Natural killer cell (primary cell): ENCODE measurements at places on chromosomes 3 and 15.

GRCh38 chr3:157418104-157418503, 18.5 kb upstream of the PTX3 start:
- no peak for DNase-seq

DNA sequence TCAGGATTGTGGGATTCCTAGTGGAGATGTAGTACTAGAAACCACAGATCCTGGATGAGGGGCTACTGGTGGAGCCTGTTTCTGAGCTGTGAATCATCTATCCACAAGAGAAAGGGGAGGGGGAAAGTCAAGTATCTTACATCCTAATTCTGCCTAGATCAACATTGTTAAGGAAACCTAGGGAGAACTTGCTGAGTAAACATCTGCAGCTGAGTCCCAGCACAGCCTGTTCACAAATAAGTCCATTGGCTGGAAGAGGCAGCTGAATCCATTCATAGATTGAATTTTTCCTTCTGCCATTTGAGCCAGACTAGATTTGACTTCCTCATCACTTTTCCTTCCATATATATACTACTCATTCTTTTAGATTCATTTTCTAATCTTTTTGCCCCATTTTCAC, 460.5 kb downstream of the TUSC7 start:
- no peak for DNase-seq

- no peak for DNase-seq
Measured at GRCh38 chr3:178655488-178655887, 119.3 kb downstream of the KCNMB2 start.

- peak; percentile 52 for DNase-seq
Measured at GRCh38 chr3:51637941-51638471, 33.0 kb upstream of the TEX264 start.

GRCh38 chr3:16329826-16330129, 64.8 kb downstream of the OXNAD1 start:
- no peak for DNase-seq

DNA sequence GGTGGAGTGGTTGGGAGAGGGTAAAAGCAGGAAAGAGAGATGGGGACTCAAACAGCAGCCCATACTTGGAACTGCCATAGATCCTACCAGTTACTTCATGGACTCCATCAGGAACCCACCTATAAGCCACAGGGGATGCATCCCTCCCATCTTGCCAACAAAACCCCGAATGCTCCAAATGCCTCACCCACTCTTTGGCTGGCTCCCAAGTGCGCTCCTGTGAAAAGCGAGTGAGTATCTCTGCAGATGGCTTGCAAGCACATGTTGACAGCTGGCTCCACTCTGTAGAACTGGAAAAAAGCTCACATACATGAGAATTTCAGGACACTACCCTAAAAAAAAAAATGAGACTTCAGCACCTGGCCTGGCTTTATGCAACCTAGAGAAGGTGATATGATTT, 151.0 kb downstream of the UBE3A start:
- no peak for DNase-seq

DNA sequence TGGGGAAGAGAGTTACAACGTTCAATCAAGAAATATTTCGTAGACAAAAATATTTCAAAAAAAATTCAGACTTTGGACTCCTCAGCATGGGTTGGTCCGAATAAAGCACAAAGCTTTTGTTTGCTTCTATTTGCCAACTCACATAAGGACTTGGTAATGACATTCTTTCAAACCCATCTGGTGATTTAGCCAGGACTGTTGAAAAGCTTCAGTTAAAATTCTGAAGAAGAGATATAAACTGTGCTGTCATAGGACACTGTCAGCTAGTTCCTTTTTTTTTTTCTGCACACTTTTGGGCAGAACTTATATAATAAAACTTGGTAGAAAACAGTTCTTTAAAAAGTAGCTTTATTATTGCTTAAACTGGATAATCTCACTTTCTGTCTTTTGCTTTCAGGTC, 660.8 kb upstream of the SGO1 start:
- no peak for DNase-seq

- DNase-seq = no peak
Measured at GRCh38 chr15:89556413-89557262, 18.6 kb upstream of the TICRR start.

- no peak for DNase-seq
Measured at GRCh38 chr3:71497367-71497897, 86.1 kb downstream of the FOXP1 start.

DNA sequence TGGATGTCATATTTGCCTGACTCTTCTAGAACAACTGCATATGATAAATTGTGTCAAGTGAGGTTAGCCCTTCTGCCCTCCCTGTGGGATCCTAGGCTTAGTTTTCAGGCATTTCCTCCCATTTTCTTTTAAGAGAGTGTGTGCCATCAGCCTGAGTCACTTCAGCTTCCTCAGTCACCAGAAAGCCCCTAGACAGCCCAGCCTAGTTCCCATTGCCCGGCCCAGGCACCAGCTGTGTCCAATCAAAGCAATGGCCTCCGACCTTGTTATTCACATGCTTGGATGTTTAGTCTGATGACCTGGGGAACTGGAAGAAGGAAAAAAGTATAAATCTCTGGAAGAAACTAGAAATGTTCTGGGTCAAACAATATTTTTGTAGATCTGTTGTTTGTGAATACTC, 221.9 kb upstream of the LRIG1 start:
- no peak for DNase-seq

DNA sequence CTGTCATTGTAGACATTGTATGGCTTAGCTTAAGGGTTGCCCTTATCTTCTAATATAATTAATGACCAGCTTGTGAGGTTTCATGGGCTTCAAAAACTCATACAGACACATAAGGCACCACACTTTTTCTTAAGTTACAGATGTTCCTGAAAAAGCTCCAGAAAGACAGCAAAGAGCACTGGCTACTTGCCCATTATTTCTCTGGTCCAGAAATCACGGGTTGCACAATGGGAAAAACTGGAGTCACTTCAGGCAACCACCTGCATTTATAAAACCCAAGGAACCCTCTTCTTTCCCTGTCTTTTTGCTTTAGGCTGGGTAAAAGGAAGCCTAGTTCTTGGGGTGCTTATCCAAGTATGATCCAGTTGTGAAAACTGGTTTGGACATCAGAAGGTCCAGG, 2.3 kb upstream of the COL6A6 start:
- no peak for DNase-seq

- DNase-seq = peak; percentile 22
Measured at GRCh38 chr15:99249270-99249841, at the start of gene TTC23. TSS of gene TTC23 (minus strand) at chr15:99249581. CDS start at chr15:99228712, 20,869 bp downstream.

DNA sequence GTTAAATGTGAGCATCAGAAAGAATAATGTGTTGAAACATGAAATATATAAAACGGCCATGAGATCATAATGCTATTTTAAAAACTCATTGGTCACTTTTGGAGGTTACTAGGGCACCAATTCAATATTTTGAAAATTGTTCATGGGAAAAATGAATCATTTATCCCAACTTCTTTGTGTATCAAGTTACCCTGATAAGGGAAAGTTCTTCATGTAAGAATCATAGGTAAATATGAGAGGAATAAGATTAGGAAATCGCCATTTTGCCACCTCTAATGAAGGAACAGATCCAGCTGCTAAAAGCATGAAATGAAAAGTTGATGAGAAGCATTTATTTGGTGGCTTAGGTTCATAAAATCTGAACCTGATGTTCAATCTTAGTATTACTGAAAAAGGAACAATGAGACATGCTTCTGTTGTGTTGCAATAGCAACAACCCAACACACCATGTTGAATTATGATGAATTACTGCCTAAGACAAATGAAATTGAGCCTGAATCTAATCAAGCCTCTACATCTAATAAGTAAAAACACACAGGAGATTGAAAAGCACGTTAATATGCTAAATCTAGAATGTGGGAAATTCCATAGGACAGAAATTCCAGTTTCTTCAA, 32.5 kb downstream of the ABHD5 start:
- no peak for DNase-seq

- DNase-seq = no peak
Measured at GRCh38 chr15:60110909-60111308, 106.8 kb downstream of the FOXB1 start.

DNA sequence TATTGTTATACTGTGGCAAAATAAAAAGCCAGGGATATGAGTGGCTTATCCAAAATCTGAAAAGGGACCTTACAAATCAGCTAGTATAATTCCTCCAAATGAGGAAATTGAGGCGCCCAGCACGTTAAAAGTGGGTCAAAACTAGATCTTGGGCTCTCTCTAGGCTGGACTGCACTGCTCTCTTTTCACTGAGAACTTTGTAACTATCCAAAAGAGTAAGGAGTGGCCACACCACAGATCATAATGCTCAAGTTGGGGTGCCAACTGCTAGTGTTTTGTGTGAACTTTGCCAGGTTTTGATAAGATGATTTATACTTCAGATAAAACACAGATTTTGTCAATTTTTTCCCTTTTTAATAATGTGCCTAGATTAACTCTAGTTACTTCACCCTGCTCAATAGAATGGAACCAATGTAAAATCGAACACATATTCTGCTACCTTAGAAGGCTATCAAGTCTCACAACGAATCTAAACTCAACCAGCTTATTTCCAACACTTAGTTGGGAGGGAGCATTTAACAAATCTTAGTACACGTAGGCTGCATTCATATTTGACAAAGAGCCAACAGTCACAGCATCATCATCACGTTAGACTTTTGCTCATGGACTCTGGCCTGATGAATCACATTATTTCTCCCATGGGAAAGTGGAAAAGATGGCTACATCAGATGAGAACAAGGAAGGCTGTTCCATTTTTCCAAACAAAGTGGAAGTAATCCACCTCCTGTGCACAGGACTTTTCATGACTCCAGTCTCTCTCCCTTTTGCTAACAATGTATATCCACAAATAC, 64.4 kb downstream of the ABI3BP start:
- DNase-seq = no peak

DNA sequence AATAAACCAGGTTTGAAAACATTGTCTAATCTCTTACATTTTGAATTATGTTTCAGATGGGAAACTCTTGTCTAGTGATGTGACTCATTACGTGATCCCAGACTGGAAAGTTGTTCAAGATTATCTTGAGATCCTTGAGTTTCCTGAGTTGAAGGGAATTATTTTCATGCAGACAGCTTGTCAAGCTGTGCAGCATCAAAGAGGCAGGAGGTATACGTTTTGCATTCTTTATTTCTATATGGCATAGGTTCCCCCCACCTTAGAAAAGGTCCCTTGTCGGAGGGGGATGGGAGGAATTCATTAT, 1.5 kb downstream of the DIS3L start:
- DNase-seq = no peak

- no peak for DNase-seq
Measured at GRCh38 chr3:123478314-123478713, 29.4 kb upstream of the ADCY5 start.

GRCh38 chr3:127467391-127467790, 123.1 kb downstream of the TPRA1 start:
- no peak for DNase-seq

DNA sequence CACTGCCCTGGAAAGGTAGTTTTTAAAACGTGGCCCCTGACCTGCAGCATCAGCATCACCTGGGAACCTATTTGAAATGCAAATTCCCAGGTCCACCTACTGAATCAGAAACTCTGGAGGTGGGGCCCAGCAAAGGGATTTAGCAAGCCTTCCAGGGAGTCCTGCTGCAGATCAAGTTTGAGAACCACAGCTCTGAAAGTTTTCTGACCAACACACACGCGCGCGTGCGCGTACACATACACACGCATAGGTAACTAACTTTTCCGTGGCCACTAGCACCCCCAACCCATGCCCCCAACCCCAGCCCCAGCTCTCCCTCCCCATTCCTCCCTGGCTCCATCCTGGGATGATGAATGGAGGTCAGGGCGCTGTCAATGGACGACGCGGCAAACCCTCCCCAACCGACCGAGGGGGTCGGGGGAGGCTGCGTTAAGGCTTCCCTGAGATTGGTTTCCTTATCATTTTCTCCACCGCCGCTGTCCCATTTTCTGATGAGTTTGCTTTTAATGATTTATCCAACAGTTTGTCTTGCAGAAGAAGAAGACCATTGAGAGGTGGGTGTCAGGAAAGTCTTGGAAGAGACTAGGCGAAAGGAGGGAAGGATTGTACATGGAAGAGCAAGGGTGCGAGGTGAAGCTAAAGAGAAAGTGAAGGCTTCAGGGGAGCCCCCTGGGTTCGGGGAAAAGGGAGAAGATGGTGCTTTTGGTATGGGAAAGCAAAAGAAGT, 590 bp upstream of the BOC start:
- no peak for DNase-seq

DNA sequence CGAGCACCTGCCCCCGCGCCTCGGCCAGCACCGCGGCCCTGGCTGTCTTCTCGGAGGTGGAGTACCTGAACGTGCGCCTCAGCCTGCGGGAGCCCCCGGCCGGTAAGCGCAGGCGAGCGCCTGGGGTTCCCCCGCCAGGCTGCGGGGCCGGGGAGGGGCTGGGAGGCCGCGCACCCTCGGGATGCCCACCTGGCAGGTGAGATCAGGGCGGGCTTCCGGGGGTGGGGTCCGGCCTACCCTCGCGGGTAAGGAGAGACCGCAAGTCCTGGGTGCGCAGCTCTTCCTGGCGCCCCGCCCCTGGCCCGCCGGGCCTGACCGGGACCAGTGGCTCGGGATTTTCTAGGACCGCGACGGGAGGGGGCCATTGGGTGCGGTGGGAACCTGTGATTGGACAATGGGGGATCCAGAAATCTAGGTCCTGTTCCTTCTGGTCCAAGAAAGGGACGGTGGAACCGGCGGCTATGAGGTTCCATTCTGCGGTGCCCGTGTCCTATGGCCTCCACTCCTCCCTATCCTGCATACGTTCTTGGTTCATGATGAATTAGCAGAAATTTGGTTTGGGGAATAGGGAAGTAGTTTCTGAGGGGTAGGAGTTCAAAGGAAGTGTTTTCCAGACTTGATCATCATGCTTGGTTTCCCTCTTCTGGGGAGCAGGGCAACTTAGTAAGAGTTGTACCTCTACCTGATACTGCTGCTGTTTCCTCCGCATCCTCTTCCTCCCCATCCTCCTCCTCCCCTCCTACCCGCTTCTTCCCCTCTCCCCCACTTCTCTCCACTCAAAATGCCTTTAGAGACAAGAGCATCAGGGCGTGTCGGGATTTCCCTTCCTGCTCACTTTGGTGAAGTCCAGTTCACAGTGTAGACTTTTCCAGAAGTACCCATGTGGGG, 808 bp downstream of the ARRDC4 start:
- peak; percentile 26 for DNase-seq

DNA sequence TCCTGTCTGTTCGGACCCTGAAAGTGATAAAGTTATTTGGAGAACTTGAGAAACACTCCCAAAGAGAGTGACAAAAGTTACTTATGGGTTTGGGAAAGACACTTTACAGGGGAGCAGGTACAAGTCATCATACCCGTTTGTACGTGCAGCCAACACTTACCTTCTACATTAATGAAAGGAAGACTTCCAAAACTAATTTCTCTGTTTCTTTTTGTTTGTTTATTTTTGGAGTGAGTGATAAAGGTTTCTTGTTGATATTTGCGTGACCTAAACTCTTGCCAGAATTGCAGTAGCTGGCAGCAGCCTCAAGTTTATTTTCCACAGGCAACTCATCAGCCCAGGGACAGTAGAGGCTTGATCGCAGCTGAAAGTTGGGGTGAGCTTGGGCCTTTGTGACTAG, 8.4 kb downstream of the ABHD2 start:
- DNase-seq = no peak

DNA sequence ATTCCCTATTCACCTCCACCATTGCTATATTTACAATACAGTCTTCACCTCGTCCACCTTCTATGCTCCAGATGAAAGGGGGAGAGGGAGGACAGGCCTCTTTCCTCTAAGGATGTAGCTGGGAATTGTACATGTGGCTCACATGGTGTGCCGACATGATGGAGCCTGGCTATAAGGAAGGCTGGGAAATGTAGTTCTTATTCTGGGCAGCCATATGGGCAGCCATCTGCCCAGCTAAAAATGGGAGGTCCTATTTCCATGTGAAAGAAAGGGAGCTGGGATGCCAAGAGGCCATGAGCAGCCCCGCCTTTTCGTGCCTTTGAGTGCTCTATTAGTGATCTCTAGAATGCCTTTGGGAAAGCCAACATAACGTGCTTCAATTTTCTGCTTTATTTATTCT, 27.1 kb upstream of the MGLL start:
- no peak for DNase-seq
